ENCODE measurements at places on chromosomes 12 and 14. TPM values are rescaled to one million over a fixed set of nuclear protein-coding genes. Genes with fewer than 3 reads are reported as not detected.

The P2RX2 gene
- not detected for total RNA-seq

GRCh38 chr12:79200176-79200575 is 335.6 kb downstream of the SYT1 start:
- DNase-seq = no peak
- H3K27me3 ChIP-seq = no peaks in the 10 kb centered on the region
- H3K27ac ChIP-seq = no peak overlapping the region
- no peaks in the 10 kb centered on the region for H3K4me1 ChIP-seq
- no peaks in the 10 kb centered on the region for H3K36me3 ChIP-seq
- no peak overlapping the region for H3K4me3 ChIP-seq

The CLEC12A gene
- not detected for total RNA-seq

The DIO3 gene
- total RNA-seq = 0.79 TPM

- no peaks in the 10 kb centered on the region for H3K27me3 ChIP-seq
- no peaks in the 10 kb centered on the region for H3K4me1 ChIP-seq
- no peaks in the 10 kb centered on the region for H3K36me3 ChIP-seq
- H3K4me3 ChIP-seq = no peak overlapping the region
- H3K27ac ChIP-seq = no peak overlapping the region
These were observed 201.7 kb upstream of the PLXNC1 start for GRCh38 chr12:93946542-93947150.

The PGF gene
- total RNA-seq = 3.5 TPM

- peaks cover 14% of the 10 kb centered on the region for H3K4me1 ChIP-seq
- peak overlapping the region; percentile 59 for H3K4me3 ChIP-seq
- H3K36me3 ChIP-seq = no peaks in the 10 kb centered on the region
- no peak for DNase-seq
These were observed 10.6 kb upstream of the DNAL1 start for GRCh38 chr14:73634011-73634833.

The TAPBPL gene
- 0.87 TPM for total RNA-seq
